H54 (cell line): ENCODE measurements at places on chromosomes 2 and 18.

- no peak for DNase-seq
Observed at GRCh38 chr2:219495531-219496122, 3.1 kb upstream of the GMPPA start.

DNA sequence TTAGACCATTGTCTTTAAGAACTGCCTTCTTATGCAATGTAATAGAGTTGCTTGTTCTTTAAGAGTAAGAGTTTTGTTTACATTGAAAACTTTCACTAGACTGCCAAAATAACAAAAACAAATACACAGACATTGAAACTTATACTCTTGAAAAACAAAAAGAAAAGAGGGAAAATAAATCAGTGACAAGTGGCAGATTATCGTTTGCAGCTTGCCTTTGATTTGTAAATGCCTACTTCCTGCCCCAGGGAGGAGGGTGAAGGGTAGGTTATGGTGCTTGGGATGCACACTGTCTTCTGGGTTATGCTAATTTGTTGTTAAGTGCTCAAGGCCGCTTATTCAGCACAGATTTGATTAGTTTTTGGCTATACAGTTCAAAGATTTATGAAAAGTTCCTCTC is 198.7 kb downstream of the TGIF1 start:
- no peak for DNase-seq

GRCh38 chr2:106342831-106343251 is 125.4 kb downstream of the RGPD3 start:
- DNase-seq = no peak

DNA sequence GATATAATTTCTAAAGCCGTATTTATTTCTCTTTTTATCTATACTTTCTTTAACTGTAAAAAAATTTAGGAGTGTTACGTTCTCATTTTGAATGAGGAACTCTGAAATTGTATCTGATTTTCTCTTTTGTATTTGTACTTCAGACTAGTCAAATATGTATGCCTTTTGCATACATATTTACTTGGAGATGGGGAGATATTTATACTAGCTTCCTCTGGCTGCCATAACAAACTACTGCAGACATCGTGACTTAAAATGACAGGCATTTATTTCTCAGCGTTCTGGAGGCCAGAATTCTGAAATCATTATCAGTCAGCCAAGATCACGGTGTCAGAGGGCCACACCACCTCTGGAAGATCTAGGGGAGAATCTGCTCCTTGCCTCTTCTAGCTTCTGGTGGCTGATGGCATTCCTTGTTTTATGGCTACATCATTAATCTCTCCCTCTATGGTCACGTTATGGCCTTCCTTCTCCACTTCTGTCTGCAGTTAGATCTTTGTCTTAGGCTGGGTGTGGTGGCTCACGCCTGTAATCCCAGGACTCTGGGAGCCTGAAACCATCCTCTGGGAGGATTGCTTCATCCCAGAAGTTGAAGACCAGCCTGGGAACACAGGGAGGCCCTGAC is 8.2 kb downstream of the LCLAT1 start:
- no peak for DNase-seq

GRCh38 chr2:71794611-71795010 is 341.2 kb downstream of the DYSF start:
- DNase-seq = no peak

GRCh38 chr2:9703085-9703678 is 72.4 kb upstream of the YWHAQ start:
- peak; percentile 77 for DNase-seq

- no peak for DNase-seq
Observed at GRCh38 chr2:74925361-74925786, 33.1 kb upstream of the POLE4 start.

DNA sequence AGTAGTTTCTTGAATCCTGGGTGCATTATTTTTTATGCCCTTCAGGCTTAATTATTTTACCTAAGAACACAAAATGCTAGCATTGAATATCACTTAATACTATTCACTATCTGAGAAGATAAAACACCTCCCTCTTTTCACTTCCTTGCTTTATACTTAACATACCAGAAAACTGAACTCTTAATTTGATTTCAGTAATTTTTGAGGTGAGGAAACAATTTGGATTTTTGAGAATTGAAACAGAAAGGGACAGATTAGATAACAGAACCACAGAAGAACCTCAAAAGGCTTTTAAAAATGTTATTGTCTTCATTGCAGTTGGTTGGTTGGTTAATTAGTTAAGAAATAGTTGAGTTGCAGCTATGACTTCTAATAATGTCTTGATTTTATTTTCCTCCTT is 69.5 kb downstream of the GPD2 start:
- no peak for DNase-seq

GRCh38 chr18:78582181-78582709 is 397.4 kb upstream of the SALL3 start:
- no peak for DNase-seq

- no peak for DNase-seq
Observed at GRCh38 chr18:58403799-58404455, 225.0 kb downstream of the ALPK2 start.

GRCh38 chr18:55095584-55095983 is 136.3 kb upstream of the CCDC68 start:
- no peak for DNase-seq

GRCh38 chr2:114745700-114746099 is 303.3 kb downstream of the DPP10 start:
- DNase-seq = no peak

- no peak for DNase-seq
Observed at GRCh38 chr2:213125646-213126347, 25.6 kb downstream of the IKZF2 start.

- DNase-seq = no peak
Observed at GRCh38 chr2:98393354-98393753, 47.1 kb downstream of the CNGA3 start.

GRCh38 chr2:9095690-9096089 is 92.2 kb upstream of the MBOAT2 start:
- no peak for DNase-seq

DNA sequence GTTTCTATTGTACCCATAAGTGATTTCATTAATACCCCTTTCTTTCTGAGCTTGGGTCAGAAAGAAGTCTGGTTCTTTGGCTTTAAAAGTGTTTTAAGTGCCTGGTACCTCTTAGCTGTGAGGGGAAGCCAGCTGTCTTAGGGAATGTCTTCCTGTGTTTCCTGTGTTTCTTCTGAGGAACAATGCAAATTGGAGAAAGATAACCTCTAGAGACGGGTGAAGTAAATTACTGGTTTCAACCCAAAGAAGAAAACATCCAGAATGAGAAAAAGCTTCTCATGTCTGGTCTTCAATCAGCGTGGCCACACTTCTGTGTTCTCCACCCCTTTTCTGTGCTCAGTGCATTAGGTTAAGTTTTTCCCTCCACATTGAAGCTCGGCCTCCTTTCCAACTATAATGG is 10.2 kb upstream of the CHN1 start:
- DNase-seq = no peak

- DNase-seq = peak; percentile 91
Observed at GRCh38 chr2:219308142-219309101, 779 bp downstream of the PTPRN start.

DNA sequence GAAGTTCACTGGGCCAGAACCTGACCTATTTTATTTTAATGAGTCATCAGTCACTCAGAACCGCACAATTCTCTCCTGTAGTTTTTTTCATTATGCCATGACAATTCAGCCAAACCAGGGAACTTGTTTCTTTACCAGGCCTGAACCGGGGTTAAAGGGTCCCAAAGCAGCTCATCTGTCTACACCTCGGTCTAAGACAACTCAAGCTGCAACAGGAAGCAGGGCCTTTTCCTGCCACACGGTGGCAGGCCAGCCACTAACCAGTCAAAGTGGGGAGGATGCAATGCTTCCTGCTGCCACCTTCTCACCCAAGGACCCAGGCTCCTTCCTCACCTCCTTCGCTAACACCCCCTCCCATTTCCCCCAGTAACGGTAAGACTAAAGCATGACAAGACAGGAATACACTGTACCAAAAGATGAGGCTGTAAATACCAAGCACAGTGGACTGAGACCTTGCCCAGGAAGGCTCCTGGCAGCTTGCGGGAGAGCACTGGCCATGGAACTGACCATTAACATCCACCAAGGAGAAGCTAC is 56.7 kb upstream of the ACKR3 start:
- DNase-seq = peak; percentile 50

GRCh38 chr18:14074187-14074586 is 58.0 kb downstream of the ZNF519 start:
- DNase-seq = no peak

- no peak for DNase-seq
Observed at GRCh38 chr2:12754643-12755042, 37.9 kb downstream of the TRIB2 start.

GRCh38 chr2:25290811-25291495 is 50.8 kb downstream of the DNMT3A start:
- no peak for DNase-seq

GRCh38 chr2:8267048-8267447 is 414.8 kb upstream of the ID2 start:
- no peak for DNase-seq

GRCh38 chr2:233090879-233091278 is 30.7 kb downstream of the INPP5D start:
- DNase-seq = no peak
